ENCODE measurements at places on chromosomes 4 and X.

DNA sequence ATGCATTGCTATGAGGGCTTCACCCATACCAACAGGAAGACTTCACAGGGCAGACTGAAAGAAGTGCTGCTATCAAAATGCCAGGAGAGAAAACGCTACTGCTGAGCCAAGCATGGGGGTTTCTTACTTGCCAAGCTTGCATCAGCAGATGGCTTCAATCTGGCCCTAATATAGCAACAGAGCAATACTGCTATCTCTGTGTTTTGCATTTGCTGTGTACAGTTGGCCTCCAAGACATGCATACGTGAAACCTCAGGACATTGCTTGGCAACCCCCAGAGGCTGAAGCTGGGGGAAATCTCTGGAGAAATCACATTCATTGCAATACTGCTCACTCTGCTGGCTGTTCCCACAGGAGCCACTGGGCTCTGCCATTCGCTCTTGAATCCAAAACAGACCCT, 127.2 kb upstream of the GPC4 start:
- peak; percentile 54 for DNase-seq

- no peak for DNase-seq
These were observed 20.3 kb upstream of the SLC25A4 start for GRCh38 chr4:185122681-185123345.

DNA sequence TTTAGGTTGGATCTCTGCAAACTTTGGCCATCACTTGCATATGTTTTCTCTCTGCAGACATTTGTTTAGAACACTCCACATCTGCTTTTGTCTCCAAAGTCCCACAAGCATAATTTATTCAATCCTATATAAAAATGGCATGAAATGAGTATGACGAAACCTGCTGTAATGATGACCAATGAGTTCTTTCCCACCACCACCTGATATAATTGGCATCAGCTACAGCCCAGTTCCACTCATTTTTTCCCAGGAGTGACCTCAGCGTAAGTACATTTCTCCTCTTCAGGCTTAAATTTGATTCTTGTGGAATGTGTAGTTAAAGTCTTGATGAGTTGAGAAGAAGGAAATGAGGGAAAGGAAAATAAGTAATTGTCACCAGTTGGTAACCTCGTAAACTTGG, 205.1 kb downstream of the AWAT2 start:
- peak; percentile 37 for DNase-seq

- DNase-seq: no peak
These were observed 40.8 kb downstream of the ARSD start for GRCh38 chrX:2888309-2888708.

DNA sequence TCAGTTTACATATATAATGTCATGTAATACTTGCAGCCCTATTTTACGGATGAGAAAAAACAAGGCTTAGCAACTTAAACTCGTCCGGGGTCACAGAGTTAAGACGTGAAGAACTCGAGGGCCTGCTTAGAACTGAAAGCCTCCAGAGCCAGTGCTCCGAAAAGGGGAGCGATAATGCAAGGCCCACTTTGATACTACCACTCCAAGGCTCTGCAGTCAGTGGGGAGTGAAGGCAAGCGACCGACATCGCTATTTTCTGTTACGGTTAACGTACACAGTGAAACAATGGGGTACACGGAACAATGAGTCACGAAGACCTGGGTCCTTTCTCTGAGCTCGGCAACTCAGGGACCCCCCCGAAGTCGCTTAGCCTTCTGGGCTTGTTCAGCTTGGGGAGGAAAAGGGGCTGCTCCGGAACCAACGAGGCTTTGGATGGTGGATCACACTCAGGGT, 965 bp downstream of the PPA2 start:
- DNase-seq: no peak

- no peak for DNase-seq
These were observed 1806.7 kb upstream of the PCDH7 start for GRCh38 chr4:28913466-28913865.

DNA sequence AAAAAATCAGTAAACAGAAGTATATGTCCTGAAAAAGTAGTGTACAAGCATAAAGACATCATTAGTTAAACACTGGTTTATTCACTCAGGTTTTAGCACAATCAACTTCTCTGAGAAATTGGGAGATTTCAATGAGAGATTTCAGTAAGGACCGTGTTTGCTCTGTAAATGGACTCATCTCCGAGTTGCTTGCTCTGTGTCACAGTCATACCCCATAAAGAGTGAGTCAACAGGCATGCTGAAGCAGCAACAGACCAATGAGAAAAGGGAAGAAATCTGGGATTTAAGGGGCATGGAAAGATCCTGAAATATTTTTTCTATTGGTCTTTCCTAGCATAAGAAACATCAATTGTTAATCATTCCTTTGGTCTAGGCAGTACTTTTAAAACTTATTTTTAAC, 4.7 kb downstream of the GLUD2 start:
- DNase-seq: no peak

GRCh38 chrX:154717824-154718223, 33.1 kb downstream of the GAB3 start:
- DNase-seq: peak; percentile 87

DNA sequence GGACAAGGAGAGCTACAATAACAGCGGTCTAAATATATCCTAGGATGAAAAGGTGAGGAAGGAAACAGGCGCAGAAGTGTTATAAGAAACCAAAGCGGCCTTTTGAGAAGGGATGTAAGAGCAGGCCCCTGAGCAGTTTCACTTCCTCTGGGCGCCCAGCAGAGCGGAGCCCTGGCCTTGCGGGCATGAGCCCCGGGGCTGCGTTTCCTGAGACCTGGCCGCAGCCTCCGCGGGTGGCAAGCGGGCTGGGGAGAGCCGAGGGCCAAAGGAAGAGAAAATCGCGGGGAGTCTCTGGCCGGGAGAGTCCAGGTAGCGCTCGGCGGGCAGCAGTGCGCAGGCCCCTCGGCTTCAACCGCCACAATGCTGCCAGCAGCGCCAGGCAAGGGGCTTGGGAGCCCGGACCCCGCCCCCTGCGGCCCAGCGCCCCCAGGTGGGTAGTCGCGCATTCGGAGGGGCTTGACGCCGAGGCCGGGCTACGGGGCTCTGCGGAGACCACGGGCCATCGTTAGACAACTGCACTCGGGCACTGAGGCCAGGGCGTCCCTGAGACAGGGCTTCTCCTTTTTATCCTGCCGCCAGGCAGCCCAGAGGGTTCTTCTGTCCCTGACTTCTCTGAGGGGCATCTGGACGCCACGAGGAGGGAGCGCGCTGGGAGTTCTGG, at the start of gene BANK1:
TSS of gene BANK1 (plus strand) at position 210 of the 661 bp plus-strand sequence. CDS start at position 361, 151 bp downstream.
- DNase-seq: peak; percentile 32

GRCh38 chr4:144295286-144295995, 154.9 kb upstream of the GYPA start:
- peak; percentile 32 for DNase-seq

DNA sequence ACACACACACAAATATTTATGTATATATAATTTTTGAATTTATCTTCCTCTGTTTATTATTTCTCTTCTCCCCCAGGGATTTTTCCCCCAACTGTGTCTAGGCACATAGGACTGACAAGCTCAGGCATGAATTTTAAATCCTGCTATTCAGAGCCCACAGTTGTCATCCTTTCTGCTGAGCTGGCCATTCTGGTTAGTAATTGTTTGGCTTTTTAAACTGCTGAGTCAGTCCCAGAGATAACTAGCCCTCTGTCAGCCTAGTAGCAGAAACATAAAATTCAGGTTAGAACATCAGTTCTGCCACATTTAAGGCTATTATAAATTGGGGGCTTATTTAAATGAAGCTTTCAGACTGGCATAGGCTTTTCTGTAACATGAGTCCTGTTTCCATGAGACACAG, 151.7 kb upstream of the MAOA start:
- no peak for DNase-seq

- no peak for DNase-seq
These were observed 510.1 kb upstream of the AADAT start for GRCh38 chr4:170599894-170600293.

All from fibroblast of upper back skin (primary cell).